ENCODE measurements at places on chromosomes 5 and 9.

GRCh38 chr9:98774746-98775145 lies 21.6 kb downstream of the ANKS6 start:
- peak; percentile 22 for DNase-seq
- no peak overlapping the region for H3K4me3 ChIP-seq
- no peaks in the 10 kb centered on the region for H3K27me3 ChIP-seq
- no peak overlapping the region for H3K27ac ChIP-seq

DNA sequence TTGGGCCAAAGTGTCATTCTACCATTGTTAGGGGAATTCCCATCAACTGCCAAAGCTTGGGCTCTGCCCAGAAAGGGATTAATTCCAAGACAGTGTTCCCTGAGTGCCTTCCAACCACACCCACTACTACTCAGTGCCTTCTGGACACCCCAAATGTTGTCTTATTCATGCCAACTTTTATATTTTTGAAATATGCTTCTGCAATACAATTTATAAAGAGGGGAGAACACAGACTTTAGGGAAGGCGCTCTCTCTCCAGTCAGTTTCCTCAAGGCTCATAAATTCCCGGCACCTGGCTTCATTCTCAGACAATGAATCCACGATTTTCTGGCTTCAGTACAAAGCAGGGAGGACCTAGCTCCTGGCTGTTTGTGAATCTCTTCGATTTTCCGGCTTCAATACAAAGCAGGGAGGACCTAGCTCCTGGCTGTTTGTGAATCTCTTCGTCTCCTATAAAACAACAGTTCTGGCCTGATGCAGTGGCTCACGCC lies 120.1 kb upstream of the MYO10 start:
- no peak overlapping the region for H3K4me3 ChIP-seq
- H3K4me1 ChIP-seq, result no peaks in the 10 kb centered on the region
- no peaks in the 10 kb centered on the region for H3K36me3 ChIP-seq
- DNase-seq, result no peak

- H3K4me3 ChIP-seq, result no peak overlapping the region
- no peaks in the 10 kb centered on the region for H3K27me3 ChIP-seq
- DNase-seq, result no peak
- no peaks in the 10 kb centered on the region for H3K36me3 ChIP-seq
- peaks cover 7% of the 10 kb centered on the region for H3K4me1 ChIP-seq
Observed at GRCh38 chr9:127629468-127630081, 17.5 kb downstream of the STXBP1 start.

GRCh38 chr5:9726931-9727330 lies 96.8 kb upstream of the TAS2R1 start:
- H3K36me3 ChIP-seq, result no peaks in the 10 kb centered on the region
- no peaks in the 10 kb centered on the region for H3K4me1 ChIP-seq
- DNase-seq, result no peak
- H3K4me3 ChIP-seq, result no peak overlapping the region
- no peak overlapping the region for H3K27ac ChIP-seq

DNA sequence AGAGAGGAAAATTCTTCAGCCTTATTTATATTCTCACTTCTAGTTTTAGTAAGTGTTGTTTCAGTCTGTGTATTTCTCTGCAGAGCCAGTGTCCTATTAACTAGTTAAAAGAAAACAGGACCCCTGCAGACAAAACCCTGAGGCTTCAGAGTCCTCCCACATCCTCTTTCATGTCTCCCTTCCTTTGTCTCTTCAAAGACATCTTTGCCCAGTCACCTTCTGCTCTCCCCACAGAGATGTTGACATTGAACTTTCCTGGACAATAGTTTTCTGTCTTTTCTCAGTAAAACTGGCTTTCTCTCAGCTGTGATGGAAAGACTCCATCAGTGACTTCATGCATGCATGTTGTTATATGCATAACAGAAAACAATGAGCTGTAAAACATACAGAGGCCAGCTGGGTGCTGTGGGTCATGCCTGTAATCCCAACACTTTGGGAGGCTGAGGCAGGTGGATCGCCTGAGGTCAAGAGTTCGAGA lies 20.2 kb downstream of the GRAMD2B start:
- DNase-seq, result no peak
- peaks cover 4% of the 10 kb centered on the region for H3K36me3 ChIP-seq
- H3K27ac ChIP-seq, result no peak overlapping the region
- no peak overlapping the region for H3K4me3 ChIP-seq
- H3K4me1 ChIP-seq, result peaks cover 20% of the 10 kb centered on the region
- H3K27me3 ChIP-seq, result no peaks in the 10 kb centered on the region

DNA sequence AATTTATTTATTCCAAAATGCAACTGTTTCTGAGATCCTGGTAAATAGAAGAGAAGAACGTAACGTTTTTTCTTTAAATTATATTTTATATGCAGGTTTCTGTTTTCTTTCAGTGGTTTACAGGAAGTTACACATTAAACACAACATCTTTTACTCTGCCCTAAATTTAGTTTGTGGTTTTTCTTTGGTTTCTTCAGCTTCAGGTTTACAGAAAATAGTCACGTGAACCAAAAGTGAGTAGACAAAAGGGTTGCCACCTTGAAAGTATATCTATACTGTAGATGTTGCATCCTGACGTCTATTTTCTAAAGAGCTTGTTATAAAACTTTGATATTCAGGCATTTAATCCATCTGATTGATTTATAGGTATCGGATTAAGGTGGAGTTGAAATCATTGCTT lies 1236.6 kb downstream of the MAT2B start:
- no peaks in the 10 kb centered on the region for H3K36me3 ChIP-seq
- H3K27ac ChIP-seq, result no peak overlapping the region
- no peaks in the 10 kb centered on the region for H3K27me3 ChIP-seq
- H3K4me1 ChIP-seq, result no peaks in the 10 kb centered on the region
- H3K4me3 ChIP-seq, result no peak overlapping the region

- H3K27me3 ChIP-seq, result no peaks in the 10 kb centered on the region
- H3K27ac ChIP-seq, result no peak overlapping the region
- H3K4me3 ChIP-seq, result no peak overlapping the region
- H3K36me3 ChIP-seq, result no peaks in the 10 kb centered on the region
- no peak for DNase-seq
Observed at GRCh38 chr5:172789687-172790495, 18.9 kb upstream of the DUSP1 start.

GRCh38 chr9:86945728-86946200 lies 1.5 kb downstream of the GAS1 start:
- peaks cover 18% of the 10 kb centered on the region for H3K27me3 ChIP-seq
- no peaks in the 10 kb centered on the region for H3K36me3 ChIP-seq
- H3K4me3 ChIP-seq, result peak overlapping the region; percentile 81
- no peak for DNase-seq

GRCh38 chr5:151198861-151199260 lies 25.0 kb downstream of the CCDC69 start:
- peaks cover 3% of the 10 kb centered on the region for H3K36me3 ChIP-seq
- H3K27me3 ChIP-seq, result no peaks in the 10 kb centered on the region
- peaks cover 9% of the 10 kb centered on the region for H3K4me1 ChIP-seq
- no peak overlapping the region for H3K4me3 ChIP-seq

DNA sequence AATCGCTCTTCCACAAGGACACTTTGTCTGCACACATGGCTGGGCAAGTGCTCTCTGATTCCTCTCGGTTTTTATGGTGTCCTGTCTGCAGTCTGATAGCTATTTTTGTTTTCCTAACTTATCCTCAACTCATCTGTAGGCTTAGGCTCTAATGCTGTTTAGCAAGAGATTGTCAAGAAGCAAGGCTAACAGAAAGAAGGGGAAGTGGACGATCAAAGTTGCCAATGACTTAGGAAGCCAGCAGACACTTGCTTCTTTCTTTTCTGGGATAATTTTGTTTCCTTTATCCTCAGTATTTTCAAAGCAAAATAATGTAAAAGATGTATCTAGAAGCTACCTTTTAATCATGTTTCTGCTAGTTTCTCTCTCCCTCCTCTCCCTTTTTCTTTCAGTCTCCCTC lies 130.7 kb downstream of the PRKACG start:
- H3K4me1 ChIP-seq, result peaks cover 26% of the 10 kb centered on the region
- H3K4me3 ChIP-seq, result no peak overlapping the region
- no peak overlapping the region for H3K27ac ChIP-seq
- no peaks in the 10 kb centered on the region for H3K36me3 ChIP-seq

- H3K4me1 ChIP-seq, result peaks cover 7% of the 10 kb centered on the region
- peak; percentile 35 for DNase-seq
- no peaks in the 10 kb centered on the region for H3K36me3 ChIP-seq
- no peak overlapping the region for H3K4me3 ChIP-seq
- H3K27me3 ChIP-seq, result no peaks in the 10 kb centered on the region
- peak overlapping the region; percentile 27 for H3K27ac ChIP-seq
Observed at GRCh38 chr9:129225815-129226214, 47.8 kb upstream of the IER5L start.

GRCh38 chr5:135140446-135141204 lies 106.6 kb upstream of the PITX1 start:
- no peaks in the 10 kb centered on the region for H3K36me3 ChIP-seq
- no peaks in the 10 kb centered on the region for H3K4me1 ChIP-seq
- no peak overlapping the region for H3K4me3 ChIP-seq
- H3K27me3 ChIP-seq, result peaks cover 19% of the 10 kb centered on the region
- DNase-seq, result no peak

DNA sequence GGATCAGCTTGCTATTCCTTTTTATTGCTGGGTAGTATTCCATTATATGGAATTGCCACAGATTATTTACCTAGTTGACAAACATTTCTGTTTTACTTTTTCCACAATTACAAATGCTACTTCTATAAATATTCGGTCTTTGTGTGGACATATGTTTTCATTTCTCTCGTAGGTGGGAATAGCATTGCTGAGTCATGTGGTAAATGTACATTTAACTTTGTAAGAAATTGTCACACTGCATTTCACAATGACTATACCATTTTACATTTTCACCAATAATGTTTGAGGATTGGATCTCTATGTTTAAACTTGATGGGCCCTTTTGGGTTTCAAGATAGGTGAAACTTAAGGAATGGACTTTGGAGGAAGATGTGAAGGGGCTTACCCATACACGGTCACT lies 19.7 kb downstream of the RAI14 start:
- DNase-seq, result no peak
- H3K36me3 ChIP-seq, result no peaks in the 10 kb centered on the region
- peaks cover 9% of the 10 kb centered on the region for H3K27me3 ChIP-seq
- no peak overlapping the region for H3K27ac ChIP-seq
- no peaks in the 10 kb centered on the region for H3K4me1 ChIP-seq
- H3K4me3 ChIP-seq, result no peak overlapping the region

DNA sequence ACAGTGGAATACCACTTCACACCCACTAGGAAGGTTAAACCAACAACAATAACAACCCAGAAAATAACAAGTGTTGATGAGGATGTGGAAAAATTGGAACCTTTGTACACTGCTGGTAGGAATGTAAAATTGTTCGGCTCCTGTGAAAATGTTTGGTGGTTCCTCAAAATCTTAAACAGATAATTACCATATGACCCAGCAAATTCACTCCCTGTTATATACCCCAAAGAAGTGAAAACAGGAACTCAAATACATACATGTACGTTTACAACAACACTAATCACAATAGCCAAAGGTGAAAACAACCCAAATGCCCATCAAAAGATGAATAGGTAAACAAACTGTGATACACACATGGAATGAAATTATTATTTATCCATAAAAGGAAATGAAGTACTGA lies 178.5 kb upstream of the PHYKPL start:
- H3K27ac ChIP-seq, result no peak overlapping the region
- no peak for DNase-seq
- no peaks in the 10 kb centered on the region for H3K36me3 ChIP-seq
- H3K4me3 ChIP-seq, result no peak overlapping the region

DNA sequence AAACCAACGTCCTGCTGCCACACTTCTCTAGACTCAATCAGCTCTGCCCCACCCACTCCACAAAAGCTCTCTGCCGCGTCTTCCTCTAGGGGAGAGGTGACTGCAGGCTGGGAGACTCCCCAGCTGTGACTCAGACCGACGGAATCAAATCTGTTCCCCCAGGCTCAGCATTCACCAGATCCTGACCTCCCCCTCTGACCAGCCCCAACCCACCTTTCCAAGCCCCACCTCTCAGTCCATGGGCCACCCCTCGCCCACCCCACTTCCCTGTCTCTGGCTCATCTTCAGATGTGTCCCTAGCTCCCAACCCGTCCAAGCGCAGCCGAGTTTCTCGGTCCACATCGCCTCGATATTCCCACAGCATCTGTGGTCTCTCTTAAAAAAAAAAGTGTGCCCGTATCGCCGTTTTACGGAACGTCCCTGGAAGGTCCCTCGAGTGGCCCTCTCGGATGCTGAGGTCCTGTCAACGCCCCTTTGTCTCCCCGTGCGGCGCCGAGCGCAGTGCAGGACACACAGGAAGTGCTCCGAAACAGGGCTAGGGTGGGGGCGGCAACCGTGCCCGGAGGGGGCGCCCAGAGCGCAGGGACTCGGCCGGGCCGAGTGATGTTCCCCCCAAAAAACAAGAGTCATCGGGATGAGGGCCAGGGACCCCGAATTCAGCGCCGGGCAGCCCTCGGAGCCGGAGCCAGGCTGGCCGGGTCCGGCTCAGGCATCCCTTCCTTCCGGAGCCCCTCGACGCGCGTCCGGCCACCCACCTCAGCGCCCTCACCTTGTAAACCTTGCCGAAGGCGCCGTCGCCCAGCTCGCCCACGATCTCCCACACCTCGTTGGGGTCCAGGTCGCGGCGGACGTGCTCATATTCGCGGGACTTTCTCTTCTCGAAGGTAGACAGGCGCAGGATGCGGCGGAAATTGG lies 649 bp downstream of the STK10 start:
- H3K4me1 ChIP-seq, result peaks cover 23% of the 10 kb centered on the region
- H3K27ac ChIP-seq, result peak overlapping the region; percentile 95
- peak; percentile 52 for DNase-seq
- peak overlapping the region; percentile 89 for H3K4me3 ChIP-seq
- no peaks in the 10 kb centered on the region for H3K27me3 ChIP-seq

DNA sequence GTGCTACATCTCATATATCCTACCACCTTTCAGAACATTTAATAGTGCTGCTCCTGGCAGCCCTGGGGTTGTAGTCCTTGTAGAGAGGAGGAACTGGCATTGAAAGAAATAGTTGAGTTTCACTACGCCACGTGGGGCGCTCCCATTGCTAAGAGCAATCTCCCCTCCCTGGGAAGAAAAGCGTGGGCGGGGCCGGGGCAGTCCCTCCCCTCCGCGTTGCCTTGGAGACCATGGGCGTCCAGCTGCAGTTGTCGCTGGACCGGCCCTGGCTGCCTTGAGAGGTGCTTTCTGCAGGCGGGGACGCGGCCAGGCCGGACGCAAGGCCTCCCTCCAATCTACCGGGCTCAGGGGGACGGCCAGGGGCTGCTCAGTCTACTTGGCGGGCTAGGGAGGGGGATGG lies 368 bp upstream of the CCDC180 start:
- no peaks in the 10 kb centered on the region for H3K27me3 ChIP-seq
- H3K4me3 ChIP-seq, result no peak overlapping the region
- no peak overlapping the region for H3K27ac ChIP-seq
- no peak for DNase-seq
